ENCODE measurements at places on chromosomes 6 and 20. TPM values are rescaled to one million over a fixed set of nuclear protein-coding genes. Genes with fewer than 3 reads are reported as not detected.

TAP1 gene
- total RNA-seq = 160 TPM

WFDC2 gene
- total RNA-seq = 2.4 TPM

VGLL2 gene
- total RNA-seq = 1.7 TPM

C20orf202 gene
- not detected for total RNA-seq

LRFN2 gene
- 0.32 TPM for total RNA-seq

DEF6 gene
- 3.3 TPM for total RNA-seq
